ENCODE measurements at places on chromosomes 1 and 21. TPM values are rescaled to one million over a fixed set of nuclear protein-coding genes. Genes with fewer than 3 reads are reported as not detected.

- peaks cover 80% of the 10 kb centered on the region for H3K27me3 ChIP-seq
- H3K36me3 ChIP-seq, result peaks cover 4% of the 10 kb centered on the region
- no peak for DNase-seq
- peaks cover 5% of the 10 kb centered on the region for H3K4me1 ChIP-seq
- H3K27ac ChIP-seq, result no peak overlapping the region
Observed at GRCh38 chr1:236689713-236690569, 3.6 kb downstream of the ACTN2 start.

Gene TFAP2E
- 0.84 TPM for total RNA-seq

Gene CRNN
- total RNA-seq, result not detected

Gene RAB3B
- total RNA-seq, result 87.1 TPM

Gene COL16A1
- 2.1 TPM for total RNA-seq
